ENCODE measurements at places on chromosomes 4 and X.

DNA sequence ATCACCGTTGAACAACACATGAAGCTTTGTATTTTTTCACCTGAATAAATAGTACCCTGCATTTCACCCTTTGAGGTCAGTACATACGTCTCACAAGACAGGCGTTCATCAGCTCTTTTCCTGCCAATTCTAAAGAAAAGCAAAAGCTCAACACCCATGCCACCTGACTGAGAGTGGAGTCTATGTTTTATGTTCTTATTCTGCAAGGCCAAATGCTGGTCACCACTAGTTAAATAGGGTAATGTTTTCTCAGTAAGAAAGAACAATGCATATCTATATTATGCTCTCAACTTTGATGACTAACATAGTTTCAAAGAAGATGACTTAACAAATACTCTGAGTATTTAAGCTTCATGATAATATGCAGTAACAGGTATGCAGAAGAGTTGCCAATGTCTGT is 336.3 kb upstream of the BMP3 start:
- no peak for DNase-seq

DNA sequence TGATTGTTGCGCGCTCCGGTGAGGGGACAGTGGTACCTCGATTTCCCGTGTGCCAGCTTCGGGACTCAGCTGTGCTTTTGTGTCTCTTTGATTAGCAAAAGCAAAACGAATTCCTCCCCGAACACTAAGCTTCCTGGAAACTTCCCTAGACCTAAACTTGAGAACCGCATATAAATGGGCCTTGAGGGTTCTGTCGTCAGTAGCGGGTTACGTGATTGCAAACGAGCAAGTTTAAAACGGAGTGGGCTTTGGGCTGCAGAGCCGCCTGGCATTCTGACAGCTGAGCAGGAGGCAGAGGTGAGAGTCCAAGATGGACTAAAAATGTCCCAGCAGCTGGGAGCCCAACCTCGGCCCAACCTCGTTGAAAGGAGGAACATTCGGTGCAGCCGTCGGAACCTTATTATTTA is 1.2 kb upstream of the TAPT1 start:
- no peak for DNase-seq

GRCh38 chrX:74523870-74524735 is 90.3 kb downstream of the RLIM start:
- DNase-seq: no peak

DNA sequence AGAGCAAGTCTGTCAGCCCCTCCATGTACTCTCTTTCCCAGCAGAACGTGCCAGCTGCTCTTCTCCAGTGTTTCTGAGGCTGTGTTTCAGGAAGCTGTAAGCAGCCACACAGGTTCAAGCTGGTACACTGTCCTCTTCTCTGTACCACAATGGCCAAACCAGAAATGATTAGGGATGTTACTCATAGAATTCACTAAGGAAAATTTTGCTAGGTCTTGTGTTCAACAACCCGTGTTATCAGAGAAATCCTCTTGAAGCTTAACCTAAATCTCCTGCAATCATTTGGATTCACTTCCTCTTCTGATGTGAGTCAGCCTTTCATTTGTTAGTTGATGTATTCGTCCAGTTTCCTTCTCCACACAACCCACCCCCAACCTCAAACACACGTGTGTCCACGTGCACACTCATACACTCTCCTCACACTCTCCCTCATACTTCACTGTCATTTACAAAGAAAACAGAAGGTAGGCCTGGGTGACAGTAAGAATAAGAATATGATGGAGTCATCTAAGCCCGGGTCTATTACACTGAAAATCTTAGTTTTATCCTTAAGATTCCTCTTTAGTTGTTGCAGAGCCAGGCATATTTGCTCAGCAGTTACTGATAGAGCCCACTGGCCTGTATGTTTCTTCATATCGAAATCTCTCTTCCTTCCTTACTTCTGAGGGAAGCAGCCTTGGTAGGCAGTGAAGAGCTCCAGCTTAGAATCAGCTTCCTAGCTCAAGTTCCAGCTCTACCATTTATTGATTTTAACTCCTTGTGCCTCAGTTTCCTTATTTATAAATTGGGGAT is 63.4 kb downstream of the DCUN1D4 start:
- DNase-seq: peak; percentile 69

GRCh38 chr4:68708566-68708965 is 38.1 kb upstream of the UGT2B15 start:
- DNase-seq: no peak

- DNase-seq: no peak
Observed at GRCh38 chr4:20299515-20299914, 47.8 kb downstream of the SLIT2 start.

- DNase-seq: no peak
Observed at GRCh38 chrX:71366674-71367256, 608 bp downstream of the TAF1 start.

GRCh38 chr4:94695384-94695783 is 62.4 kb upstream of the BMPR1B start:
- DNase-seq: no peak

DNA sequence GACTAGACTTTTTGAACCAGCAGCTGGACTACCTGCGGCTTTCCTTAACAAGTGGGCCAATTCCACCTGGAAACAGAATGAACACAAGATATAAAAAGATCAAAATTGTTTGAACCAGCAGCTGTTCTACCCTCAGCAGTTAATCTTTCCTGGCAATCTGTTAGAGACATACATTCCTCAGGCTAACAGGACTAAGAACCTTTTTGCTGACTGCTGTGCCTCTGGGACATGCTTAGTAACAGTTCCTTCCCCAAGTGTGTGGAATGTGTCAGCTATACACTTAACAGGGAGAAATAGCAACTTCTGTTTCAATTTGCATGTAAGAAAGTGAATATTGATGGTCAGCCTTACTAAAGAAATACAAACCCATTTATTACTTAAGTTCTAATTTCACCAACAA is 554.4 kb downstream of the ARAP2 start:
- DNase-seq: no peak

DNA sequence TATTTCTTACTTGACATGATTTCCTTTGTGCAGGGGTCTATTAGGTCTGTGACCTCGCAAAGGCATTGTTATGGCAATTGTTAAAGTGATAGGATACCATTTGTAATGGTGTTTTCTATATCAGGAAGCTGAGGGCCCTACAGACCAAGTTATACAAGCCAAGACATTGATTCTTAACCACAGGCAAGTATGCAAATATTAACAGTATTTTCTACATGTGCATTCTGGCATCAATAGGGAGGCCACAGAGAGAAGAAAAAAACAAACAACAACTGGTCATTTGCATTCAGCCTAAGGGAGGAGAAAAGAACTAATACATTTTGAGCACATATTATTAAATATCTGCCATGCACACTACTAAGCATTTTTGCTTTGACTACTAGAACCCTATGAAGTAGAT is 28.5 kb downstream of the GBA3 start:
- DNase-seq: no peak

- DNase-seq: no peak
Observed at GRCh38 chr4:7352486-7352885, 82.2 kb downstream of the PSAPL1 start.

DNA sequence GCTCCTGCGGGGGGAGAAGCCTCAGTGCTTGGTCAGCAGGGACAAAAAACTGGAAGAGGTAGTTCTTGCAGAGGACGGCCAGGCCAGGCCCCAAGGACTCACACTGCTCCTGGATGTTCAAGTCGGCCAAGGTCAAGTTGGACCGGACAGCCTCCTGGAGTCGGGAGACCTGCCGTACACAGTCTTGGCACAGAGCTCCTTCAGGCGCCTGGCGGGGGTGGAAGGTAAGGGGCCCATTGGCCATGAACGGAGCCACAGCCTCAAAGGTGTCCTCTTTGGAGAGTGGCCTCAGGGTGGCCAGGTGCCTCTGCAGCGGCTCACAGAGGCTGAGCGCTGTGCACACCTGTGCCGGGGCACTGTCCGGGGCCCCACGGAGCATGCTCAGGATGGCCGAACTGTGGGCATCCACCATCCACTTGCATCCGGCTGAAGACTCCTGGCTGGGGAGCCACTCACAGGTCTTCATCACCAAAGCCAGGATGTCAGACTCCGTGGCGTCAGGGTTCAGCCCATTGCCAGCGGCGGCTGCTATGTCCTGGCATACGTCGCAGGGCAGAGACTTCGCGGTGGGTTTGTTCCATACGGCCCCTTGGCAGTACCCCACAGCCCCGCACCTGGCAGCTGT is 477 bp downstream of the PSAPL1 start:
- no peak for DNase-seq

Data from GM12878 (cell line).